Retina (tissue), 1 donor: ENCODE measurements at places on chromosomes 3 and 15.

GRCh38 chr15:65862682-65863081 is 6.6 kb upstream of the RAB11A start:
- DNase-seq, result no peak

DNA sequence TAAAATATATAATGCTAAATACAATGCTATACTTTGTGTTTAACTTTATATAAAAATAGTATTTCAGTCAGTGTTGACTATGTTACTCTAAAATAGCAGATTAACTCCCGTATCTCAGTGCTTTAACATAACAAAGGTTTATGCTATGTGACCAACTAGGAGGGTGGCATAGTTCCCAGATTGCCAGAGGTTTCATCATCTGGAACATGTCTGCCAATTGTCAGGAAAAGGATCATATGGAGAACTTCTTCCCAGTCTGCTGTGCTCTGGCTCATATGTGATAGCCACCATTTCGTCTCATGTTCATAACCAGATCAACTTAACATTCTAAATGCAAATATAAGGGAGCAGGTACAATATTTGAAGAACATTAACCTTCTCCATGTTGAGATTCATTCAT is 720.2 kb downstream of the MCTP2 start:
- DNase-seq, result no peak

DNA sequence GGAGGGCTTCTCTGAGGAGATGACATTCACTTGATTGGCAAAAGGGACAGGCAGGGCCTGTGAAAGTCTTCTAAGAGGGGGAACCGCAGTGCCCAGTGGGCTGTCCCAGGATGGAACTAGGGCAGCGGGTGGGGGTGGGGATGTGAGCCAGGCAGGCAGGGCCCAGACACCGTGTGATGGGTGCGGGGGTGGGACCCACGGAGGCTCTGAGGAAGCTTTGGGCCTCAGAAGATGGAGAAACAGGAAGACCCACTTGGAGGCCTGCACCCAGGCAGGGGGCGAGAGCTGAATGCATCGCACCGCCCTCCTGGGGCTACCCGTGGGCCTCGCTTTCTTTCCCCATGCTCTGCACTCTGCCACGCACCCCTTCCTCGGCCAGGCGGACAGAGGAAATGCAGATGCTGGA is 32.9 kb upstream of the ACAD9 start:
- DNase-seq, result no peak

DNA sequence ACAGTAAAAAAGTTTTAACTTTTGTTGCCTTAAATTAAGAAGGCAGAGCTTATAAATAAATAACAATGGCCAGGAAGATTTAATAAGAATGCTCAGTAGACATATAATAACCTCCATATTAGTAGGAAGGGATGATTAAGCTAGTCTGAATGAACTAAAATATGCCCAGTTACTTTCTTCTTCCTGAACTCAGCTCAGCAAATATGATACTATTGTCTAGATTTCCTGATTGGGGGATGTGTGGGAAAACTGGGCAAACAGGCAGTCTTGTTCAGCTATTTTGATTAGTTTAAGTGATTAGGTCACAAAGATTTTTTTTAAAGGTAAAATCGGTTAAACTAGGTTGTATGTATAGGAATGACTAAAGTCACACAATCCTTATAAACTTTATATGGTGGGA is 167.2 kb upstream of the SLC2A2 start:
- no peak for DNase-seq

DNA sequence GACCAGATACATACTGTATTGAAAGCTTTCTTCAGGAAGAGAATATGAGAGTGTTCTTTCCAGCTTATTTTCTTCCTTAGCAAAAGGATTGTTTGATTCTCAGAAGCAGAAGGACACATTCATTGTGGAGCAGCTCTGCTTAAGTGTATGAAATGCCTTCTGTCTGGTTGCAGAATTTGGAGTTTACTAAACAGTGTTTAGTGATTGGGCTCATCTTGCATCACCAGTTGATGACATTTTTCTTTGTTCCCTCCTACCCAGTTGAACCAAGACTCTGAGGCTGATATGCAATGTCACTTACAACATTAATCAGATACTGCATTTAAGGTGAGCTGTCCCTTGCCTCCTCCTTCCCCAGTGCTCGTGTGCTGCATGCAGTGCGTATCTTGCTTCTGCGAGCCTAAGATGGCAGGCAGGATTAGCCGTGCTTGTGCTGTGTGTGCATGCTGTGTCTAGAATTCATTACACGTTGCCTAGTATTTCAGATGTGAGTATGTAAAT is 18.4 kb downstream of the ZBTB38 start:
- DNase-seq, result peak; percentile 67
